ENCODE measurements at places on chromosomes 11 and 22.

- DNase-seq, result no peak
Measured at GRCh38 chr11:111778047-111778558, 11.9 kb upstream of the PPP2R1B start.

DNA sequence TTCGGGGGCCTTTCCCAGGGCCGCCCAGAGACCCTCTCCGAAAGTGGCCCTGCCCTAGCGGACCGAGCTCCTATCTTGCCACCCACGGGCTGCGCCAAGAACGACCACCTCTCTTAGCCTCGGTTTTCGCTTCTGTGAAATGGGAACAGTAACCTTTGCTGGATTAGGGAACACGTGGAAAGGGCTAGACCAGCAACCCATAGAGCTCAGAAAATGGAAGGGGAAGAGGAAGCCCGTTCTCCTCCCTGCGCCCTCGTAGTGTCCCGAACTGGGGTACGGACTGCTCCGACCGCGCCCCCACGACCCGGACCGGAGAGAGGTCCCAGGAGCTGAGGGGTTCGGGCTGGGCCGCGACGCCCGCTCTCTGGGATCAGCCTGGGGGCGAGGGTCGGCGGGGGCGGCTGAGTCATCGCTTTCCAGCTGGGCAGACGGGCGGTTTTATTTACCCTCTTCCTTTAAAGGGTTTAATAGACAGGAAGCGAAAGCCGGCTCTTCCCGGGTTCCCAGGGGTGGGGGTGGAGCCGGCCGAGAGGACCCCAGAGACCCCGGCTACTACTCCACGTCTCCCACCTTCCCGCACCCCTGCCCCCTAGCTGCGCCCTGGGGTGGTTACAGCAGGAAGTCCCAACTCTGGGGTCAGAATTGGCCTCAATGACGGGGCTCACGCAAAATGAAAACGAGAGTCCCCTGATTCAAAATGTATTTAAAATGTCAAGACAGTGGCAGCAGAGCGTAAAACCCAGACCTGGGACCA is 907 bp upstream of the PHLDA2 start:
- DNase-seq, result no peak

DNA sequence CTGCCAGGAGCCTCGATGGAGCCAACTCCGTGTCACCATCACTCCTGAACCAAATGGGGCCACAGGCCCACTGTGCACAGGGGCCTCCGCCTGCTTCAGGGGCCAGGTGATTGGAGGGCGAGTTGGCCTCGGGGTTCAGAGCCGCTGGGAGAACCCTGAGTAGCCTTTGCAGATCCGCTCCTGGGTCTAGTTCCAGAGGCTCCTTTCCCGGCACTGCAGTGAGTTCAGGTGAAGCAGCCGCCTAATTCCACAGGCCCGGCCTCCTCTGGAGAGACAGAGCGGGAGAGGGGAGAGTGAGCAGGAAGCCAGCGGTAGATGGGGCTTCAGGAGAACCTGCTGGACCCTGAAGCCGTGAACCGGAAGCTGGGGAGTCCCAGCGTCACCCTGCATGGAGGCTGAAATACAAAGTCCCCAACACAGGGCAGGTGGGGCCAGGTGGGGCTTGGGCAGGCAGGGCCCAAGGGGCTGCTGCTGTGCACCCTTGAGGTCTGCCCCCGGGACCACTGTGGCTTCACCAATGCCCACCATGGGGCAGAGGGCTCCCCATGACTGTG is 22.5 kb downstream of the DRD4 start:
- no peak for DNase-seq

- DNase-seq, result no peak
Measured at GRCh38 chr11:69240332-69241074, 53.5 kb upstream of the MYEOV start.

DNA sequence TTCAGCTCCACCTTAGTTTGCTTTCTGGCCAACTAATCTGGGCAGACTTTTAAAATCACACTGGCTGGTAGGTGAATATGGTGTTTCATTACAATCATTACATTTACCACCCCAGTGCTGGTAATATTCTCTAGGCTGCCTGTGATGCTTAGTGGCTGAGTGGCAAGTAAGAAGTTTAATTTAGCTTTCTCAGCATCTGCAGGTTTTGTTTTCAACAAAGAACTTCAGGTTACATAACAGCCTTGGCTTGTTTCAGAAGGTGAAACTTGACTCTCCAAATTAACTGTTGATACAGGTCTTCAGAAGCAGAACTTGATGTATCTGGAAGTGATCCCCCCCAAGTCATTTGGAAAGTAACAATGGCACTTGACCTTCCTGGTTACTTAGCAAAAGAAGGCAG is 423.3 kb upstream of the CCDC90B start:
- no peak for DNase-seq

DNA sequence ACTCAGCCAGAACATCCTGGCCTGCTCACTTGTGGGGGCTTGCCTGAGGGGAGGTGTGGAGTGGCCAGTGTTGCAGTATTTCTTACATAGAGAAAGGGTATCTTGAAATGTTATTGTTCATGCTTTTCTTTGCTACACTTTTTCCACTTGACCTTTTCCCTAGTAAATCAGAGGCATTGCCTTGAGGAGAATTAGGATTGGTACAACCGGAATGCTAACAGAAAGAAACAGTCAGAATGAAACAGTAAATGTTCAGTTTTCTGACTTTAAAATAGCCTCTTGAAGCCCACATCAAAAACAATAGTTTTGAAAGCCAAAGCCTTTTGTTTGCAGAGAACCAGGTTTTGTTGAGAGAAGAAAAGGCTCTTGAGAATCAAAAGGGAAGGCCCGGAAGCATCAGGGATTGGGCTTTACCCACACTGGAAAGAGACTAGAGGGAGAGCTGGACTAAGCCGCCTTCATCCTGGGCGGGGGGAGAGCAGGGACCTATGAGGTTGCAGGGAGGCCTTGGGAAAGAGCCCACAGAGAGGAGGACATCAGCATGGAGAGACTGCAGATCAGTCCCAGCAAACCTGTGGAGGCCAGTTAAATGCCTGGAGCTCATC is 12.4 kb downstream of the ADM start:
- DNase-seq, result no peak

DNA sequence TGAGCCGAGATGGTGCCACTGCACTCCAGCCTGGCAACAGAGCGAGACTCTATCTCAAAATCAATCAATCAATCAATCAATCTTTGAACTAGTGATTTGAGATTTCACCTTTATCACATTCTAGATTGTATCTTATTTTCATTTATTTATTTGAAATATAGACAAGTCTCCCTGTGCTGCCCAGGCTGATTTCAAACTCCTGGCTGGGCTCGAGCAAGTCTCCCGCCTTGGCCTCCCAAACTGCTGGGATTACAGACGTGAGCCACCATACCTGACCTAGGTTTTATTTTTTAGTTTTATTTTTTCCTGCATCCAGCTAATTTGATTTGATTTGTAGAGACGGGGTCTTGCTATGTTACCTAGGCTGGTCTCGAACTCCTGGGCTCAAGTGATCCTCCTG is 17.1 kb downstream of the F2 start:
- no peak for DNase-seq

DNA sequence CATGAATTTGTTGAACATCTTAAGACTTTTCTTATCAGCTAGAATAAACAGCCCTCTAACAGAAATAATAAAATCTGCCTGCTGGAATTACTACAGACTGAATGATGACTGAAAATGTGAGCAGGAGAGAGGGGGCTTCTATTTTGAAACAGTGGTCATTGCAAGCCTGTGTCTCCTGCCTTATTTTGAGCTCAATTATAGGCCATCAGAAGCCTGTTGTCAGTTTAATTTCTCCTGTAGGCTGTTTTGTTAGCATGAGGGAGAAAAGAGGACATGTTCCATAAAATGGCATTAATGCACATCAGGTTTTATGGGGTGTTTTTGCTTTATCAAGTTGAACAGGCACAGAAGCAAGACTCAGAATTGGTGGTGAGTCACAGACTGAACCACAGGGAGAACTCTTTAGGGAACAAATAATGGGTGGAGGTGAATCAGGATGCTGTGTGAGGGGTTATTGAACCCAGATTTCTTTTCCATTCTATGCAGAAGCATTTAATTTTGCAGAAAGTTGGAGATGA is 129.1 kb downstream of the PARVA start:
- DNase-seq, result no peak

GRCh38 chr11:69413015-69413801 is 68.3 kb upstream of the LINC01488 start:
- no peak for DNase-seq

DNA sequence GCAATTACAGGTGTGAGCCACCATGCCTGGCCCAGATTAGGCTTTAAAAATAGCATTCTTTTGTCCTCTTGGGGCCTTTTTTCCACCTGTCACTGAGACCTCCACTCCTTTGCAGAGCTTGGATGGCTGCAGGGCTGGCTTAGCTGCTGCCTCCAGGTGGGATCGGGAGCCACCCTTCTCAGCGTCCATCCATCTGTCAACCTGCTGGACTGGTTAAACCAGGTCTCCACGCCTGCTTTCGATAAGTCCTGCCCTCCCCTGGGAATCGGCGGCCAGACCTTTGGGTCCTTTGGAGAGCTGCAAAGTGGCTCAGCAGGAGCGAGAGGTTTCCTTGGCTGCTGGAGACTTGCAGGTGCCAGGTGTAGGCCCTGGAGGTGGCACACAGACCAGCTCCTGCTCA is 23.4 kb upstream of the GRAMD4 start:
- DNase-seq, result no peak

- no peak for DNase-seq
Measured at GRCh38 chr22:25370322-25370721, 150.9 kb downstream of the CRYBB2 start.

DNA sequence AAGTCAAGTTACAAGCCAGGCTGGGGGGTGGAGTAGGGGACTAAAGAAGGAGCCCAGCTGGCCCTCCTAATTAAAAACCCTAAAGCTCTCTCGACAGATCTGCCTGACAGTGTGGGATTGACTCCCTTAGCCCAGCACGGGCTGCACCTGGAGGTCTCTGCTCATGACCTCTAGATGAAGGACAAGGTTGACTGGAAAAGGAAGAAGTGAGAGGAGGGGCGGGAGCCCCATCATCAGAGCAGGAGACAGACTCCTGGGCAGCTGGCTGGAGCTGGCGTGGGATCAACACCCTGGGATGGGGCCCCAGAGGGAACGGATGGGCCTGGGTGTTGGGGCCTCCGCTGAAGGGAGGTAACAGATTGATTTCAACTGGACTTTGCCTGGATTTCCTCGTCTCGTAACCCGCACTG is 46.1 kb downstream of the RPUSD4 start:
- DNase-seq, result no peak

DNA sequence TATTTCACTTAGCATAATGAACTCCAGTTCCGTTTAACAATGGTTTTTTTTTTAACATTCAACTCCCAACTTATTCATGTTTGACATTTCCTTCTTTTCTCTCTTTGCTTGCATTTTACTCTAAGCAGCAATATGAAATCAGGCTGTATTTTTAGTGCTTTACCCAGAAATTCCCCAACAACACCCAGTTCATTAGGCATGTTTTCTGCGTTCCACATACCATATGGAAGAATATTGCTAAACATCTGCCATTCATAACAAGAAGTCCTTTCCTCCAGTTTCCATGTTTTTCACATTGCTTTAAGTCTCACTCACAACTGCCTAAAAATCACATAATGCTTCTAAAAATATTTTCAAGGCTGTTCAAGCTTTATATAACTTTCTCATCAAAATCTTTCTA is 45.8 kb downstream of the PLAAT5 start:
- no peak for DNase-seq

- DNase-seq, result no peak
Measured at GRCh38 chr22:41951898-41952474, at the start of gene SMIM45. Gene SMIM45, plus strand, starts transcription at chr22:41952150.

GRCh38 chr22:44459551-44459950 is 38.5 kb downstream of the RTL6 start:
- no peak for DNase-seq

- DNase-seq, result no peak
Measured at GRCh38 chr11:6387811-6388599, 2.3 kb upstream of the SMPD1 start.

- no peak for DNase-seq
Measured at GRCh38 chr11:47511917-47512316, 41.0 kb downstream of the CELF1 start.

DNA sequence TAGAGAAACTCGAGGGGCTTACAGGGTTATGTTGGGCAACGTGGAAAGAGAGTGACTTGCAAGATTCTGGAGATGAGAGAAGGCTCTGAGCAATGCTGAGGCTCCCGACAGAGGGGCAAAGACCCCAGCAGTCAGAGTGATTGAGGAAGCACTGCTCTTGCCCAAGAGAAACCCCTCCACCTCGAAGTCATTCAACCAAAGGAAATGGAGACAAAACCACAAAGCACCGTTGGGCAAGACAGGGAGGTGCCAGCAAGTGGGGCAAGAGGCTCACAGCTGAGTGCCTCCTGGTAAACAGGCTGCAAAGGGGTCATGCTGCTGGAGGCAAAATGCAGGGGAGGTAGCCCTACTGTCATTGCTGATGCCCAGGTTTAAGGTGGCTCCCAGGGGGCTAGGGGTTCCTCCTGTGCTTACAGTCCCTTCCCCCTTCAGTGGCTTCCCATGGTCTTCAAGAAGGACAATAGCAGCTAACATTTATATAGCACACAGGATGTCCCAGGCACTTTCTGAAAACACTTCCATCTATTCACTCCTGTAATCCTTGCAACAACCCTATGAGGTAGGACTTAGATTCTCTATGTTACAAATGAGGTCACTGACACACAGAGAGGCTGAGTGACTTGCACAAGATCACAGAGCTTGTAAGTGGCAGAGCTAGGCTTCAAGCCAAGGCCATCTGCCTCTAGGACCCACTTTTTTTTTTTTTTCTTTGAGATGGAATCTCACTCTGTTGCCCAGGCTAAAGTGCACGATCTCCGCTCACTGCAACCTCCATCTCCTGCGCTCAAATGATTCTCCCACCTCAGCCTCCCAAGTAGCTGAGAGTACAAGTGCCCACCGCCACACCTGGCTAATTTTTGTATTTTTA is 18.1 kb upstream of the MYH9 start:
- DNase-seq, result peak; percentile 27

GRCh38 chr11:66580803-66581202 is 12.1 kb downstream of the CCDC87 start:
- DNase-seq, result no peak

GRCh38 chr11:99791354-99791753 is 770.6 kb downstream of the CNTN5 start:
- DNase-seq, result no peak

- DNase-seq, result no peak
Measured at GRCh38 chr22:29773233-29773632, 6.1 kb downstream of the UQCR10 start.

Measured in T-helper 9 cell (primary cell).